Activated T-cell treated with anti-CD3 and anti-CD28 coated beads, Interleukin-2, amount 50 U/mL, for 72 hours (primary cell): ENCODE measurements at places on chromosomes 16 and 17. TPM values are rescaled to one million over a fixed set of nuclear protein-coding genes. Genes with fewer than 3 reads are reported as not detected.
A peak's percentile ranks its signal among the peaks of the same experiment; 100 is the strongest.

DNA sequence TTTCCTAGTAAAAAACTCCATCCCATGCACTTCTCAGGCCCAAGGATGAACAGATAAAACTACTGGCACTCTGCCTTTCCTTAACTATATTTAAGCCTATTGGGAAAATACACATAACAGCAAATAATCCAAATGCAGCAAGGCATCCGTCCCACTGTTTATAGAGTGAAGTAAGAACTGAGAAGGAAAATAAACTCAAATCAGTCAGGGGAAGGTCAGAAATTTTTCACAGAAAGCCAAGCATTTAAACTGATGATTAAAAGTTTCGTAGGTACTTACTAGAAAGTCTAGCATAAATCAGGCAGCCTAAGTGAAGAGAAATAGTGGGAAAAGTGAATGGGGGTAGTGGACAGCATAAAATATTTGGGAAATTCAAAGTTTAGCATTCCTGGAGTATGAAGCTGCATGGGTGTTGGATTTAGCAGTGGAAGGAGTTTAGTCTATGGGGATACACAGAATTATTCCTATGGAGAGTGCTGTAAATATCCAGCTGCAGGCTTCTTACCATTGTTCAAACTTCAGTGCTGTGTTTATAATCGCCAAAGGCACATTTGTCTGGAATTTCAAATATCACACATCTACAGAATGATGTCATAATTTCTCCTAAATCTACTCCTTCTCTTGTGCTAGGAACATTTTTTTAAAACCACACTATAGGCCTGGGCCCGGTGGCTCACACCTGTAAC, 1131.0 kb upstream of the GOT2 start:
- no peak for DNase-seq

DNA sequence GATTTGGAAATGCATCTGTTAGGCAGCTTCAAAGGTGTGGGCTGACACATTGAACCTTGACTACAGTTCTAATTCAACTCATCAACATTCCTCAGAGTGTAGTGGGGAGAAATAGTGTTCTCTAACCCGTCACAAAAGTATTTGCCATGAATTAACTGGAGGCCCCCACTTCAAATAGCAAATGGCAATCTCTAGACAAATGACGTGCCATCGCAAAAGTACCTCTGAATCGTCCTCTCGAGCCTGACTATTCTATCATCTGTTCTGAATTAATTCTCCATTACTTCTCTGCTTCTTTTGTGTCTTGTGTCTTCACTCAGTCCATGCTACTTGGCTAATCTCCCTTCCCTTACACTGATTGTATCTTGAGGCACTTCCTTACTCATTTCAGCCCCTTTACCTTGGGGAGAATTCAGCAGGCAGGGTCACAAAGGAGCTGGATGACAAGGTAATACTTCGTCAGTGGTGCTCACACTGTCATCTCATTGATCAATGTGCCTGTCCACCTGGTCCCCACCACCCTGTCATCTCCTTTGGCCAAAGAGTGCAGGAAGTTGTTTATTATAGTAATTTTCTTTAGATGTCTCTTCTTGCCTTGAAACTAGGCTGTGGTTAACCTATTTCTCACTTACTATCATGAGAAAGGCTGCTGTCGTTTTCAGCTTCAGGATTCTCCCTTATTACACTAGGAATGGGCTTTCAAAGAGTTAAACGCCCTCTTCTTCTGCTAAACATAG, 108.4 kb downstream of the SYCE1L start:
- DNase-seq = peak; percentile 53

DNA sequence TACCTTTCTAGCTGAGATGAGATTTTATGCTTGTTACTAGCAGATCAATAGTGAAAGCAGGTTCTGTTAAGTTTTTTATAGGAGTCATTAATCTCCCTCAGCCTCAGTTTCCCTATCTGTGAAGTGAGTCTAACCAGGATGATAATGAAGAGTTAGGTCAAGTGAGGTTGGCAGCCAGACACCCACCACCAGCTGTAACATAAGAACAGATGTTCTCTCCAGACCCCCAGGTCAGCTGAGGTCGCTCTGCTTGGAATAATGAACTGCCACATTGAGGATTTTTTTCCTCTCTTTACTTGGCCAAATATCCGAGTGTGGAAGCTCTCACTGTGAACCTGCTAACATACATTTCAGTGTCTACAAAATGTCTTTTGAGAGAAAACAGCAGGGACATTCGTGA, 389.6 kb downstream of the WWOX start:
- no peak for DNase-seq

GRCh38 chr17:45646288-45646988, 137.7 kb upstream of the CRHR1 start:
- DNase-seq = no peak

DNA sequence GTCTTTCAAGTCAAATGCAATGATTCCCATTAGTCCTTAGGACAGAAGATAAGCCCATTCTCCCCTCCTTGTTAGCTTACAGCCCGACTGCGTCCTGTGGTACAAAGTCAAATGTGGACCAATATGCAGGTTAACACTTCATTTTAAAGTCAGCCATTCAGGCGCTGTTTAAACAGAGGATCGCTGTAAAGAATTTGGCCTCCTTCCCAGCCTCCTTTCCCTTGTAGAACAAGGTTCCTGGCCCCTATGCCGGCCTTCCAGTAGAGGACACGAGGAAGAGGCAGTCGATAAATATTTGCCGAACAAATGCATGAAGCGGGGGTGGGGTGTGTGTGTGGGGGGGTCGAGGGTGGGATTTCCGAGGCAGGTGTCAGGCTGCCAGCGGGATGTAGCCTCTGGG, 4.3 kb downstream of the SDK2 start:
- no peak for DNase-seq

- DNase-seq = no peak
Observed at GRCh38 chr16:54212893-54213292, 73.7 kb downstream of the IRX3 start.

- no peak for DNase-seq
Observed at GRCh38 chr17:62164747-62165722, 100.0 kb upstream of the MED13 start.

GRCh38 chr16:46973996-46974324, 486 bp upstream of the DNAJA2 start:
- DNase-seq = no peak

GRCh38 chr17:36586138-36586537, 5.5 kb upstream of the DHRS11 start:
- no peak for DNase-seq

- no peak for DNase-seq
Observed at GRCh38 chr17:74253036-74253435, 21.0 kb upstream of the DNAI2 start.

GRCh38 chr17:29039764-29040598, 3.0 kb upstream of the PIPOX start:
- no peak for DNase-seq

The SLC16A6 gene
- total RNA-seq = 8.7 TPM

The PDP2 gene
- total RNA-seq = 31.8 TPM

The RHBDF1 gene
- total RNA-seq = 0.53 TPM

The SOCS1 gene
- 93.7 TPM for total RNA-seq
